ENCODE measurements at places on chromosomes 3 and 15.

DNA sequence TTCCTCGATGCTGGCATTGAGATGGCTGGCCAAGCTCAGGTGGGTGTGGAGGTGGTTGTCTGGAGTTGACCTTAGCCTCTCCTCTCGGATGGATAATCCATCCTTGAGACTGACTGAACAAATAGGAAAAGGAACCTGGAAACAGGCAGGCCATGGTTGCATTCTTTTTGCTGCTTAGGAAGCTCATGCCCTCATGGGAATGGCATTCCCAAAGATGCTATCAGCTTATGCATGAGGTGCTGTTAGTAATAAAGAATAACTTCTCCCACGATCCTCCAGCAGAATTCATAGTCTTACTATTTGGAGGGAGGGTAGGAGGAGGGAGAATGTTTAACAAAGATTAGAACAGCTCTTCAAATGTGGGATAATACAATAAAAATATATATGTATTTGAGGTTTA is 303.0 kb upstream of the TPM1 start:
- DNase-seq, result no peak

DNA sequence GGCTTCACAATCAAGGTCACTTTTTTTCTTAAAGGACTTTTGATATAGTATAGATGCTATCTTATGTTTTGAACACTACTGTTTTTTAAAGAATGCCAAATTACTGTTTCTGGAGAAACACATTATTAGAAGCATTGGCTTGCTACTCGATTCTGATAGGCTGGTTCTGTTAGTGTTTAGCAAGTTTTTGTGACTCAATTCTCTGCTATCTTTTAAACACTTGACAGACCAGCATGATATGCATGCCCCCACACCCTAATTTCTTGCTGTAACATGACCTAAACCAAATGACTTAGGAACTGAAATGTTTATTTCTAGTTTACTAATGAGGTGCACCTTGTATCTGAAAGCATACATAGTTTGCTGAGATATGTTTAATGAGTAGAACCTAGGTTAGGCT is 5.5 kb upstream of the IL20RB start:
- no peak for DNase-seq

DNA sequence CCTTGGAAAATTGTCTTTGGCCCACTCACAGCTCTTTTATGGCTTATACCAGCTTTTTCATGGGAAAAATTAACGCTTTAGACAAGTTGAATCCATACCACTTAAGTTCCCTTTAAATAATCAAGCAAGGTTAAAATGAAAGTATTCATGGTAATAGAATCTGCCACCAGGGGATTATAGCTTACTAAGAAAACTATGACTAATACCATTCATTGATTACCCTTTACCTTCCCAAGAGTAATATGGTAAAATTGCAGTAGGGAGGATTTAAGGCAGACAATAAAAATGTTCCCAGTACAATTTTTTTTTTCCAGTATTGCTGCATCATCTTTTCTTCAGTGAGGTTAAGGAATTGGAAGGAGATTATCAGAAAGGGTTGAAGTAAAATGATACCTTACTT is 641.1 kb upstream of the NAALADL2 start:
- DNase-seq, result no peak

GRCh38 chr3:94099311-94099710 is 36.5 kb downstream of the NSUN3 start:
- no peak for DNase-seq

- no peak for DNase-seq
These were observed 1.4 kb downstream of the PLEKHO2 start for GRCh38 chr15:64842986-64843561.

- DNase-seq, result no peak
These were observed 2.5 kb downstream of the TWF2 start for GRCh38 chr3:52236424-52236886.

- no peak for DNase-seq
These were observed 250.3 kb upstream of the CRBN start for GRCh38 chr3:3429841-3430240.

DNA sequence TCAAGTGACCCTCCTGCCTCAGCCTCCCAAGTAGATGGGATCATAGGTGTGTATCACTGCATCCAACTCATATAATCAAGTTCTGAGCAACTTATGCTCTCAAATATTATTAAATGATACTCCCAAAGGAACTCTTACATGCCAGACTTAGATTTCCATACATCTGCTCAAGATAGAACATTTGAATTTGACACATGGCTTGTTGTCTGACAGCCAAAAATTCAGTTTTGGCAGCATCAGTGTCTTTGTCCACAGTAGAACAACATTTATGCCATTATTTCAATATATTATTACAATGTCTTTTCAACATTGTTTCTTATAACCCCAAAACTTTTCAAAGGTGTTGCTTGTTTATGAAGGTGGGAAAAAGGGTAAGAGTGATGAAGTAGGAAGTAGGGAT is 116.2 kb downstream of the SUCNR1 start:
- no peak for DNase-seq

All from stimulated activated CD4-positive, alpha-beta T cell treated with anti-CD3 and anti-CD28 coated beads, Interleukin-2, amount 100 ng/mL, for 48 hours (primary cell).